ENCODE measurements at places on chromosomes 3 and 15.

GRCh38 chr15:66496951-66497501, 536 bp downstream of the SNAPC5 start:
- DNase-seq, result no peak

GRCh38 chr15:55740359-55740878, 2.5 kb downstream of the PRTG start:
- no peak for DNase-seq

DNA sequence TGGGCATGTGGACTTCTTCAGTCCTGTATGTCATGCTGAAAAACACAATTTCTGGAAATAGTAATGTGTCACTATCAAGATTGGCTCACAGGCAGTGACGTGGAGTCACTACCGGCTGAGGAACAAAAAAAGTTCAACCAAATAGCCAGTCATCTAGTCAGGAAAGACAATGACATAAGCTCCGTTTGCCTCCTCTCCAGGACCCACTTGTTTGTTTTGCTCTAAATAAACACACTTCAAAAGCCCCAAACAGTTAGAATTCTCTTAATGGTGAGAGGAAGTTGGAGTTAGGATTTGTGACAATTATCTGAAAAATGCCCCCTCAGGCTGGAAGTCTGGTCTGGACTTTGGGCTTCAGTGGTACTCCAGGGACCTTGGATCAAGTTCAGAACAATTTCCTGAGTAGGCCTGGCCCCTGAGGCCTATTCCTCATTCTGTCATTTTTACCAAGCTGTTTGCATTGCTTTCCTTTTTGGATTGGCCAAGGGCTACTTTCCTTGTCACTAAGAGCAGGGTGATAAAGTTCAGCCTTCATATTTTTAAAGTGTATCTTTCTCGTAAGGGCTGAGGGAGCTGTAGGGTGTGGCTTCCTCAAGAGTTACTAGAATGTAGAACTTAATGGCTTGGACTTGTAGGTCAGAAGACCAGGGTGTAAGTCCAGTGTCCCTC, 98.9 kb downstream of the EOMES start:
- DNase-seq, result no peak

DNA sequence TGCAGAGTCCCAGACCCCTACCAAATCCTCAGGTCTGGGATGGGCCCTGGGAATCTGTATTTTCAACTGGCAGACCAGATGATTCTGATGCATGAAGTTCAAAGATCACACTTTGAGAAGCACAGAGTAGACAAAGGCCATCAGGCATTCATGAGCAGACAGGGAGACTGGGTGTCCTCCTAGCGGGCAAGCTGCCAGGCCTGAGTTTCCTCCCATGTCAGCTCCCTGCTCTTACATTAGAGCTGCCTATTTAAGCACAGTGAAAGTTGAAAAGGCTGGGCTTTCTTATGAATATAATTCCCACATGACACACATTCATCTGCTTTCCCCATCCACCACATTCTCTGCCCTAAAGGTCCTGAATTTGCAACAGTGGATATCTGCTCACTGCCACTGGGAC, 14.0 kb downstream of the CAPN3 start:
- no peak for DNase-seq

DNA sequence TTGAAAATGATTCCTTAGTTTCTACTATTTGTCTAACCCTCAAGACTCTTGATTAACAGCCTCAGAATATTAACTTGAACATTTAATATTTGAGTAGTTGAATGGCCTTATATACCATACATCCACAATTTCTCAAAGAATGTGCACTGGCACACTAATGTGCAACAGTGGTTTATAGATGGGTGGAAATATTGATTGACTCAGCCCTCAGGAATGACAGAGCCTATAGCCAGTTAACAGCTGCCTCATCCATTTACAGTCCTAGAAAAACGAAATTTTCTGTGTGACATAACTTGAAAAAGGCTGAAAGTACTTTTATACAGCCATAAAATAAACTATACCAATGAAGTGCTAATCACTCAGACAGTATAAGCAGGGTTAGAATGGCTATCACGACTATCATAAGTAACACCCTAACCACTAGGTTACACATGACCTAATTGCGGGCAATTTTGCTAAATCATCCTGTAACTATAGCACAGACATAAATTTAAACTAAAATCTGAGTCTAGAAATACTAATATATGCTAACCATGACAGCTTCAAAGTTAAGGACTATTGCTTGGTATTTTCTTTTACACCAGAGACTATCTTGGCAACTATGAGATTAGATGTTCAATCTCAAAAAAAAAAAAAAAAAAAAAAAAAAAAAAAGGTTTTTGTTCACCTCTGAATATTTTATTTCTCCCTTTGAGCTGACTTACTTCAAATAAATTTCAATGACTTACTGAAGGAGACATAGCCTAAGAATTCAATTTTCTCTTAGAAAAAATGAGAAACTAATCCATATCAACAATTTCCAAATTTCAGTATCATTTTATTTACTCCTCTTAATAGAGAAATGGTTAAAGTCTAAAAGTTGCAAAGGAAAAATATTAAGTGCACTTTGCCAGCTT, 9.3 kb downstream of the SECISBP2L start:
- DNase-seq, result no peak

DNA sequence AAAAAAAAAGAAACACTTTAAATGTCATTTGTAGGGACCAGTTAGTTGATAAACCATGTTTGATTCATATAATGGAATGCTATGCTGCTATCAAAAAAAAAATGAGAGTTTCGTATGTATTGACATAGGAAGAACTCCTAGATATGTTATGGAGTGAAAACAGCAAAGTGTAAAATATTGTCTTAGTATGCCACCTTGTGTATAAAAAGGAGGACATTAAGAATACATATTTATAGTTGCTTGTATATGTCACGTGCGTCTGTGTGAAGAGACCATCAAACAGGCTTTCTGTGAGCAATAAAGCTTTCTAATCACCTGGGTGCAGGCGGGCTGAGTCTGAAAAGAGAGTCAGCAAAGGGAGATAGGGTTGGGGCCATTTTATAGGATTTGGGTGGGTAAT, 39.5 kb downstream of the KBTBD8 start:
- no peak for DNase-seq

DNA sequence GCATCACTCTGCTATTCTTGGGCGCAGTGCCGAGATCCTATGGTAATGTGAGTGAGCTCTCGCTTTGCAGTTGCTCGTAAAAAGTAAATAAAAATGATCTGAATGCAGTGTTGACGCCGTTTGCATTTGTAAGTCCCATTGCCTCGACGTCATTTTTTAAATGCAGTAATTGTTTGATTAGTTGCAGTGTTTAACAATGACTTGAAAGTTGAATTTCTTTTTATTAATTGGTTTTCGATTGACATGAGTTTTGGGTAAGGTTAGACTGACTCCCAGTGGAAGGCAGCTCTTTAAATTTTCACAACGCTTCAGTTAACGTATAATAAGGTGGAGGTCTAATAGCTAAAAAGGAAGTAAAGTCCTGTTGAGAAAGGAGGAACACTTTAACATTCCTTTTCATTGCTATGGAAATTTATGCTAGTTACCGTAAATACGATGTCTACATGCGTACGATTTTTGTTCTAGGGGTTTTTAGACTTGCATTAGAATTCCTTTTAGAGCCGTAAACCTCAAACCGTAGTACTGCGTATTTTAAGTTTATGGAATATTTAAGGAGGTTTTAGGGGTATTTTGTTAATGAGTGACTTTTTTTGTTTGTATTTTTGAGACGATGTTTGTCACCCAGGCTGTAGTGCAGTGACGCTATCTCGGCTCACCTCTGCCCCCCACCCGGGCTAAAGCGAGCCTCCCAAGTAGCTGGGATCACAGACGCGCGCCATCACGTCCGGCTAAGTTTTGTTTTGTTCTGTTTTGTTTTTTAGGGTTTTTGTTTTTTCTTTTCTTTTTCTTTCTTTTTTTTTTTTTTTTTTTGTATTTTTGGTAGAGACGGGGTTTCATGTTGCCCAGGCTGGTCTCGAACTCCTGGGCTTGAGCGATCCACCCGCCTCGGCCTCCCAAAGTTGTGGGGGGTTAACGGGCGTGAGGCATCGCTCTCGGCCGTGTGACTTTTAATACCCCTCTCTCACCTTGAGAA, 1.4 kb downstream of the MORF4L1 start:
- peak; percentile 33 for DNase-seq

- DNase-seq, result no peak
Observed at GRCh38 chr3:104298662-104299061, 1068.0 kb upstream of the ALCAM start.

- DNase-seq, result no peak
Observed at GRCh38 chr3:122578069-122578740, 755 bp downstream of the PARP15 start.

DNA sequence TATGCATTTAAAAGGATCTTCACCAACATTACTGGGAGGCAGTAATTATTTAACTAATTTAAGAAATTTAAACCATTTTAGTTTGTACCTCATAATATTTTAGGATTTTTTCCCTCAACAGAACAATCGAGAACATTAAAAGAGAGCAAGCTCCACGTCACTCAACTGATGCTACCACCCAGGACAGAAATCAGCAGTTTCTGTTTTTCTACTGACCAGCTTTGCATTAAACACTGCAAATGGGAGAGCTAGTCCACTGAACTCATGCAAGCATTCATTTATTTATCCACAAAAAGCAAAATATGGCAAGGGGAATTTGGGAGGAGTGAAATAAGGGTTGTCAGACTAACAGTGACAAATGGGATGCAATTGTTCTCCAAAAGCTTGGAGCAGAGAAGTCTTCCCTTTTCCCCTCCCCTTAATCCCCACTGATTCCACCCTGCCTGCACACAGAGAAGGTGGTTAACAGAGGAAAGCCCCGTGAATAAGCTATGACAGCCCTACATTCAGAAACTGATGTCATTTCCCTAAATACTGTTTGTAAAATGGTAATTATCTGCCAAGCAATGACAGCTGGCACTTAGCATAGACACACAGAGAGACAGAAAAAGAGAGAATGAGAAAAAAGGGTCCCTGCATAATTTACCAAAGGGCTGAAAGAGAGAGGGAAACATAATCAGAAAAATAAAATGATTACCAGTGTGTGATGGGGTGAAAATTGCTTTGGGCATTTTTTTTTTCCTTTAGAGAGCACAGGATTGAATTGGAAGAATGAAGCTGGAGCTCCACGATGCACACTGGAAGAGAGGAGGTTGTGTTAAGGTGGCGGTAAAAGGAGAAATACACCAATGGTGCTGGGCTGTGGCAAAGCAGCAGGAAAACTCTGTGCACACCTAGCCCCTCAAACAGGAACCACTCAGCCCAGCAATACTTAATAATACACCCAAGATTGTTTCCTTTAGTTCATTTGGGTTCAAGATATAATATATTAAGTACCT, 777.4 kb downstream of the TUSC7 start:
- DNase-seq, result no peak

- DNase-seq, result no peak
Observed at GRCh38 chr3:141878817-141879216, 2.4 kb downstream of the ATP1B3 start.

DNA sequence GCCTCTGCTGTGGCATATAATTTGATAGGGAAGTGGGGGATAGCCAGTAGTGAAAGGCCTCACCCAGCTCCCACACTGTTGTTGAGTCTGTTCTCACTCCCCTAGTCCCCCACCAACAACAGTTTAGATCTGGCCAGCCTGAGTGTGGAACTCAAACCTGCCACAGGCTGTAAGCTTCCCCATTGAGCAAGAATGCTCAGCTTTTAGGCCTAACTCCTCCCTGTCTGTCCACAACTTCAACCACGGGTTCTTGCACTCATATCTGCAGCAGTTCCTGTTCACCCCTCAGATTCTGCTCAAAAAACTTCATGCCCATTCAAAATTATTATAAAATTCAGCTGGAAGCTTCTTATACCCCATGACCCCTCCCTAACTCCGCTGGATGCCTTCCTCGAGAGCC, 975.1 kb downstream of the NSUN3 start:
- no peak for DNase-seq

DNA sequence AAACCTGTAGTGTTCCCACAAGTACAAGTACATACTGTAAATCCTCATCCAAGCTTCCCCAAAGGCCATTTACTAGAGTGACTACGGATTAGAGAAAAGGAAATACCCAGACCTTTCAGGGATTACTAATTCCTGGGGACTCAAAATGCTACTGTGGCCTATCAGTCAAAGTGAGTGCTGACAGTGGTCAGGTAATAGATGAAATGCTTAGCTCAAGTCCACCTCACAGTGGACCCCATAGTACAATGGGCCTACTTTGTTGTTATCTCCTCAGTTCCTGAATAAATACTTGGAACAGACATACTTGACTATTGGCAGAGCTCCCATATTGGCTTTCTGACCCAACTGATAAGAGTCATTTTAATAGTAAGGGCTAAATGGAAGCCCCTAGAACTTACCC, 61.6 kb downstream of the MAP4 start:
- DNase-seq, result no peak

GRCh38 chr3:150407808-150408220, 284 bp upstream of the TSC22D2 start:
- DNase-seq, result no peak

- no peak for DNase-seq
Observed at GRCh38 chr3:11582191-11582968, 61.3 kb downstream of the VGLL4 start.

DNA sequence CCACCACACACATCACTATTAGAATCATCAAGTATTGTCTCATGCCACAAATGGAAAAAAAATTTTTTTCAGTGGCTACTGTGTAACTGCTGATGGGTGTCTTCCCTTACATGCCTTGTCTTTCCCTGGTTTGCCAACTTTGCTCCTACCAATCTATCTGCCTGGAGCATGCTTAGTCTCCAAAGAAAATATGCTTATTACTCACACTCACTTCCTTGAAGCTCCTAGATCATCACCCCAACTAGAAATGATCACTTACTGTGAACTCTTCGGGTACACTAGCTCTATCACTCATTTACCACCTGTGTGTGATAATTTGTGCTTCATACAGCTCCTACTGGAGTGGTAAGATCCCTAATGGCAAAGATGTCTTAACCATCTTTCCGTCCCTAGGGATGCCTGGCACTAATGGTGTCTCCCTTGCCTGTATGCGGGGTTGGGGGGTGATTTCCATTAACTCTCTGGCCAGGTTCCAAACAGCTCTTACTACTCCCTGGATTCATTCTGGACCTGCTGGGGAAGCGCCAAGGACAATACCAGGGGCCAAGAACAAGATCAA, 799 bp downstream of the VPS33B start:
- DNase-seq, result no peak

GRCh38 chr15:97199393-97200051, 761.0 kb upstream of the ARRDC4 start:
- DNase-seq, result no peak

- DNase-seq, result no peak
Observed at GRCh38 chr3:180184816-180185215, 148.1 kb upstream of the PEX5L start.

DNA sequence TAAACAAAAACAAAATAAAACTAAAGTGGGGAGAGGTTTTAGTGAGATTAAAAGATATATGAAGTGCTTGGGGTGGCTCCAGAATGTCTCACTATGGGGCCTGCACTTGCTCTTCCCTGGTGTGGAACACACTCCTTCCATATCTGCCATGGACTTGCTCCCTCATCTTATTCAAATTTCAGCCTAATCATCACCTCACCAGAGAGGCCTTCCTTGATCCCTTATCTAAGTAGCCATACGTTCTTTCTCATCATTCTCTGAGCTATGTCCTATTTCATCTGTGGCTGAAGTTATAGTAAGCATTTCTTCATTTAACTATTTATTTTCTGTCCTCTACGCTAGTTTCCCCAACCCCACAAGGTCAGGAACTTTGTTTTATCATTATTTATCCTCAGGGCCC, 511.7 kb downstream of the NTRK3 start:
- DNase-seq, result no peak

GRCh38 chr3:51955893-51956770, 951 bp downstream of the GPR62 start:
- DNase-seq, result no peak
